Stimulated activated CD4-positive, alpha-beta T cell treated with anti-CD3 and anti-CD28 coated beads, Interleukin-15, amount 100 ng/mL, for 48 hours (primary cell): ENCODE measurements at places on chromosomes 6 and 20.

GRCh38 chr6:127092466-127092865, 26.0 kb upstream of the RSPO3 start:
- DNase-seq = no peak

GRCh38 chr6:111724505-111724904, 118.8 kb upstream of the TRAF3IP2 start:
- no peak for DNase-seq

DNA sequence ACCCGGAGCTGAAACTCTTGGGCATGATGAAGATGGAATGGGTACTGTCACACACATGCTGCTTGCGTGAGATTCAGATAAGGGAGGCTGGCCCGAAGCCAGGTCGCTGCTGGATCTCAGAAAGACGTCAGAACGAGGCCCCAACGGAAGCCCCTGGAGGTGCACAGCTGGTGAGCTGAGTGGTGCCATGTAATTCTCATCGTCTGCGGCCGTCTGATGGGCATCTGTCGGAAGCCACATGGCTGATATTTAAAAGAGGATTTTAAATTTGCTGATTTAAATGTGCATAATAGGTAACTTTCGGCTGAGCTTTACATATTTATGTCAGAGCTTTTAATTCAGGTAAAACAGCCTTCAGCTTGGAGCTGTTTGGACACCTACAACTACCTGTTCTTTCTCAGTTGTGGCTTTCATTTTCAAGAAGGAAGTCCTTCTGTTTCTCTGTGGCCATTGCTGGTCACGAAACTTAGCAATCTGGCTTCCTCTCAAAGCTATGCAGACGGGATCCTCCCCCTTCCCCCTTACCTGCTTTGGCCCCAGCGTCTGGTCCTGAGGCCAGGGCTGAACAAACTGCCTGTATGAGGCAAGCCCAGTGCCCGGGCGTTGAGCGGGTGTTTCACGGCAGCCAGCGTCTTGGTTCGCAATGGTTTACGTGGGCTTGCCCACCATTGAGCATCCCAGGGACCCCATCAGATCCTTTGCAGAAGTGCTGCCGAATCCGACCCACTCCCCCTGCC, 9.2 kb downstream of the SLCO4A1 start:
- peak; percentile 55 for DNase-seq

DNA sequence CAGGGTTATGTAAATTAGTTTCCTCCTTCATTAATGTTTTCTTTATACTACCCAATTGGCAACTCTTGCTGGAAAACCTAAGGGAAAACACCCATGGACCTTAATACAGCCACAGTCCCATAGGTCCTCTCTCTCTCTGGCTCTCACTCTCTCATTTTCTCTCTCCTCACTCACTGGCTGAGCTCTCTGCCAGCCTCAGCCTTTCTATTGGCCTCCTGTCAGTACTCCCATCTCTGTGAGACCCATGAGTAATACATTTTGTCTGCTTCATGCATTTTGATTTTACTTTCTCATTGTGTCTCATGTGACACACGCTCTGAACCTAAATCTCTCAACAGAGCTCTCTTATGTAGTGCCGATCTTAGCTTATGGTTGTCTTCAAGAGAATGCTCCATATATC, 907.5 kb downstream of the C6orf118 start:
- DNase-seq = no peak

- DNase-seq = no peak
Measured at GRCh38 chr20:46701556-46701955, 7.9 kb upstream of the SLC2A10 start.

- DNase-seq = peak; percentile 67
Measured at GRCh38 chr6:90294989-90295853, 1.4 kb downstream of the BACH2 start.

GRCh38 chr20:12098421-12098820, 180.7 kb downstream of the BTBD3 start:
- no peak for DNase-seq
